Stimulated activated naive CD4-positive, alpha-beta T cell treated with Interleukin-2 at 50 U/mL for 16 hours (primary cell): ENCODE measurements at places on chromosomes 4 and X.

DNA sequence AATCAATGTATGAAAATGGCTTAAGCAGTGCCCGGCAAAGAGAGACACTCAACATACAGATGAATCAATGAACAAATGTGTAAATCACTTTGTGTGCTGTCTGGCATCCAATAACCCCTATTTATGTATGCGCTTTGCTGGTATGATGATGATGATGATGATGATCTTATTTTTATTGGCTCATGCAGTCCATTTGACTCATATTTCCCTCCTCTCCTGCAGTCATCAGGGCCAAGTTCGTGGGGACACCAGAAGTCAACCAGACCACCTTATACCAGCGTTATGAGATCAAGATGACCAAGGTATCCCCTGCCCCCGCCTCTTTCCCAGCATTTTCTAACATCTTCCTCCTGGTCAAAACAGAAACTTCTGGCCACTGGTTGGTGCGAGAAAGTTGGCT is 2.5 kb downstream of the TIMP1 start:
- DNase-seq, result no peak

DNA sequence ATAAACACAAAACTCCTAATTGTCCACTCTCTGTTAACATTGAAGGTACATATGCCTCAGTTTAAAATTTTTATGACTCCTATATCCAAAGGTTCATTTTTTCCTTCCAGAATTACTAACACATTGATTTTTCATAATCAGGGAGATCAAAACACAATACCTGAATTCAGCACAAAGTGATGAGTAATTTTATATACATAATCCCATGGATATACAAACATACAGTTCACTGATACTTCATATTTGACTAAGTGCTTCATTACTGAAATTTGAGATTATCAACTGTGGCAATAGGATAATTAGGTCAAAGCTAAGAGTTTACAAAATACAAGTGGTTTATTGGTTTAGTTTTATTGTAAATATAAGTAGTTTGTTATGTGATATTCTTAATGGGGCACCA is 176.2 kb upstream of the PRPS2 start:
- no peak for DNase-seq

GRCh38 chrX:47746446-47746845 is 87.5 kb upstream of the UXT start:
- no peak for DNase-seq

GRCh38 chrX:44261286-44261685 is 82.2 kb downstream of the EFHC2 start:
- no peak for DNase-seq

DNA sequence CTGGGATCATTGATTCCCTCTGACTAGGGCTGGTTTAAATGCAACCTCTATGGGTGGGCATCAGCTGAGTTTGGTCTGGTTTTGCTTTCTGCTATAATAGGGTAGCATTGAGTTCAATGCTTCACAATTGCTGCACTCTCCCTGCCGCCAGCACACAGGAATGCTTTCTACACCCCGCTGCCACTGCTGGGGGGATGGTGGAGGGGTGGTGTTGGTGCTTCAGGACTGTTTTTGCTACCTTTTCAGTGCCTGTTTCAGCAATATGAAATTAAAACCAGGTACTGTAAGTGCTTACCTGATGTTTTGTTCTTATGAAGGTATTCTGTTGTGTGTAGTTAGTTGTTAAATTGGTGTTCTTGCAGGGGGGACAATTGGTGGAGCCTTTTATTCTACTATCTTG is 67.7 kb downstream of the GNL3L start:
- DNase-seq, result no peak

GRCh38 chr4:8162625-8163024 is 4.0 kb upstream of the ABLIM2 start:
- no peak for DNase-seq

DNA sequence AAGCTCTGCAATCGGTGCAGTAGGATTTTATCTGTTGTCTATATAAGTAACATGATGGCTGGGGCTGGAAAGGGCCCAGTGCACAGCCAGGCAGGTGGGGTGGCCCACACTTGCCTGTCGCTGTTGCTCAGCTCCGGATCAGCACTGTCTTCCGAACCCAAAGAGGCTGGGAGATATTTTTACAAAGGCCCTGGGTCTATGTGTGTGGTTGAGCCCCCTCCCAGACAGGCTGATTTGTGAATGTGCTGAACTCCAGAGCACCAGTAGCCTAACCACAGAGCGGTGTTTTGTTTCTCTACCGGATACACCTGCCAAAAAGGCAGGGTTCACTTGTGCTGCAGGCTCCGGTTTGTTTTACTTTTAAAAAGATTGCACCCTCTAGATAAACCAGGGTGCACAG is 33.5 kb upstream of the CHRNA9 start:
- no peak for DNase-seq

DNA sequence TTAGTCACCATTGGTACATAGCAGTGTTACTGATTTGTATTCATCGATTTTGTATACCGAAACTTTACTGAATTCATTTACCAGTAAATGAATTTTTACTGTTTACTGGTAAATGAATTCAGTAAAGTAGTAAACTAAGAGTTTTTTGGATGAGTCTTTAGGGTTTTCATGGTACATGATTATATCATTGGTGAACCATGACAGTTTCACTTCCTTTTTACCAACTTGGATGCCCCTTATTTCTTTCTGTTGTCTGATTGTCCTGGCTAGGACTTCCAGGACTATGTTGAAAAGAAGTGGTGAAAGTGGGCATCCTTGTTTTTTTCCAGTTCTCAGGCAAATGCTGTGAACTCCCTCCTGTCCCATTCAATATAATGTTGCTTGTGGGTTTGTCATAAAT is 494.9 kb downstream of the GALNTL6 start:
- DNase-seq, result no peak

DNA sequence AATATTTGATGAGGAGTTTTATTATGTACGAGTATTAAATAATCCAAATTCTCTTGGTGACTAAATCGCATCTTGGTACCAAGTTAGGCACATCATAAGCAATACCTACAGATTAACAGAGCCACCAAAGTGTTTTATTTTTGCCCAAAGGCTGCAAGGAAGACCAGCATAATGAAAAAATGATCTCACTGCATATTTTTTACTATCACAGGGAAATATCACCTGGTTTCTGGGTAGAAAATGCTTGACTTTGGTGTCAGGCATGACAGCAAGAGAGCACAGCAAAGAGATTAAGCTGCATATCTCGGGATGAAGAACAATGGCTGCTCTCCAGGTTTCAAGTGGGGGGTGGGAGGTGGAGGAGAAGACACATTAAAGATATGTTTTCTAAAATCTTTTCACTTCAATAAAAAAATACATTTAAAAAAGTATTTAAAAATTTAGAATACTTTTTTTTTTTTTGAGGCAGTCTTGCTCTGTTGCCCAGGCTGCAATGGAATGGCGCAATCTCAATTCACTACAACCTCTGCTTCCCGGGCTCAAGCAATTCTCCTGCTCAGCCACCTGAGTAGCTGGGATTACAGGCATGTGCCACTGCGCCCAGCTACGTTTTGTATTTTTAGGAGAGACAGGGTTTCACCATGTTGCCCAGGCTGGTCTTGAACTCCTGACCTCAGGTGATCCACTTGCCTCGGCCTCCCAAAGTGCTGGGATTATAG is 86.1 kb downstream of the FRYL start:
- no peak for DNase-seq
